ENCODE measurements at places on chromosomes 6 and 20.

GRCh38 chr6:161367472-161367871, 93.6 kb upstream of the AGPAT4 start:
- peak; percentile 31 for DNase-seq

DNA sequence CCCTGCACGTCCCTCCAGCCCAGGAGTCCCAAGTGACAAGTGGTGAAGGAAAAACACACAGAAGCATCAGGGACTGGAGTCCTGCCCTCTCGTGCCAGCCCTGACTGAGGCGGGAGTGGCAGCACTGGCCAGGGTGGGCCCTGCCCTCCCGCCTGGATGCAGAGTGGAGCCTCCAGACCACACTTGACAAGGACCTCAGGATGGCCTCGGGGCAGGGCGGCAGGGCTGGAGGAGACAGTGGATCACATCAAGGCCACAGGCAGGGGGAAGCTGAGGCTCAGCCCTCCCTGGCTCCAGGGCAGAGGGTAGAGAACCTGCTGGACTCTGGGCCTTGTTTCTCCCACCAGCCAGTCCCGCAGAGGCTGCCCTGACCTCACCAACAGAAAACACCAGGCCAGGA, 128.8 kb upstream of the CDH4 start:
- DNase-seq: no peak

DNA sequence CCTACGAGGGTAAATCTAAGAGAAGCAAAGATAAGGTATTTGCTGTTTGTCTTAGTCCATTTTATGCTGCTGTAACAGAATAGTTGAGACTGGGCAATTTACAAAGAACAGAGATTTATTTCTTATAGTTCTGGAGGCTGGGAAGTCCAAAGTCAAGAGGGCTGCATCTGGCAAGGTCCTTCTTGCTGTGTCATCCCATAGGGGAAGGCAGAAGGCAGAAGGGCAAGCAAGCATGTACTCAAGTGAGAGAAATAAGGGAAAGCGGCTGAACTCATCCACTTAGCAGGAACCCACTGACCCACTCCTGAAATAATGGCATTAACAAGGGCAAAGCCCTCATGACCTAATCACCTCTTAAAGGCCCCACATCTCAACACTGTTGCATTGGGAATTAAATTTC, 102.7 kb downstream of the AGPAT4 start:
- DNase-seq: no peak

GRCh38 chr6:1747531-1747930, 137.8 kb downstream of the FOXC1 start:
- DNase-seq: no peak

GRCh38 chr6:32175322-32175710, 568 bp downstream of the AGPAT1 start:
- no peak for DNase-seq

GRCh38 chr6:112040956-112041355, 12.9 kb upstream of the CCN6 start:
- no peak for DNase-seq

- no peak for DNase-seq
Observed at GRCh38 chr20:684676-685319, 9.2 kb upstream of the SCRT2 start.

GRCh38 chr6:139473731-139474130, 99.3 kb upstream of the CITED2 start:
- no peak for DNase-seq

- DNase-seq: no peak
Observed at GRCh38 chr6:93036835-93037234, 382.5 kb downstream of the EPHA7 start.

- DNase-seq: no peak
Observed at GRCh38 chr6:106446287-106446885, 85.9 kb downstream of the CRYBG1 start.

DNA sequence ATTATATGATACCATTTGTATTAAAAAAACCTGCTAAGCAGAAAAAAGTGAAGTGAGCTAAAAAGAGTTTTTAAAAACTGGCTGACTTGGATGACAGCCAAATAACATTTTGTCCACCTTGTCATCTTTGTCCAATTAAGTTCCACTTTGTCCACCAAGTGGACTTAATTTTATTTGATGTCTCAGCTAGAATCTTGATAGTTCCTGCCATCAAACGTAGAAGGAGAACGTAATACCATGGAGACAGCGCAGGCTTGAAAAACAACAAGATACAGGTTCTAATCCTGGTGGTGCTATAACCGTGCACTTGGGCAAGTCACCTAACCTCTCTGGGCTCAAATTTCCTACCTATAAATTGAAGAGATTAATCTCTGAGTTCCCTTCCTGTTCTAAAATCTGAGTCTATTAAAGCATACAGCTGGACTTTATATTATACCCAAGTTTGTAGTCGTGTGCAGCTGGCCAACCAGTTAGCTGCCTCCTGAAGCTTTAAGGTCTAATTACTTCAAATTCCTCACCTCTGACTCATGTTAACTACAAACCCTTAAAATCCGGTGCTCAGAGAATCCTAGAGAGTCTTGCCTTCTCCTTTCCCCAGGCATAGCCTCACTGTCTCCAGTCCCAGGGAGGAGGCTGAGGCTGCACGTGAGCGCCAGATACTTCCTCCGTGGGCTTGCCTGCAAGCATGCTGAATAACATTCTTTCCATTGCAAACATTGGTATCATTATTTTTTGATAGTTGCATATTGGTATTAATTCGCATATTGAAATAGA, 16.8 kb downstream of the TMEM244 start:
- DNase-seq: peak; percentile 88

DNA sequence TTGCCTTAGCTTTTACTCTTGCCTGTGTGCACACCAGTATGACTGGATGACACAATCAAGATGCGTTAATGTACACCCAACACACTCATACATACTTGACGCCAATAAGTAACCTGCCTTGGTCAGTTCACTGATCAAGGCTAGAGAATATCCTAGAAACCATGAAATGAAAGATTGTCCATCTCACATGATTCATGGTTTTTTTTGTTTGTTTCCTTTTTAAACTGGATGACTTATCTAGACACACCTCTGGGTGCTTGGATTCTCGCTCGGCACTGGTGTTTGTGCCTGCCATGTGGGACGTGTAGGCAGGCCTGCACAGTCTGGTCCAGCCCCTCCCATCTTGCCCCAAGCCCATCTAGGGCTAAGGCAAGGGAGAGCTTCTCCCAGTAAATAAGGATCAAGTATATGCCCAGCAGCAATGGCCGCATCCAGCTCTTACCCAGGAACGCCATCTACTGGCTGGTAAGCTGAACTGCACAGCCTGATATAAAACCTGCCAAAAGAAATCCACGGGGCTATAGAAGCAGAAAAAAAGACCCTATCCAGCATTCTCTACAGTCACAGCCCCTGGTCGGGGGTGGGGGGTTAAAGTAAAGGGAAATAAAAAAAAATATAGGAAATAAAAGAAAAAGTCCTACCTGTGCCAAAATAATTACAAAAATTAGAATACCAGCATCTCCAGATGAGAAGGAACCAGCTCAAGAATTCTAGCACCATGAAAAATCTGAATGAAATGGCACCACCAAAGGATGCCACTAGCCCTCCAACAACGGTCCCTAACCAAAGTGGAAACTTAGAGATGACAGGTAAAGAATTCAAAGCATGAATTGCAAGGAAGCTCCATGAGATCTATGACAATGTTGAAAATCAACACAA, 73.3 kb downstream of the OTOR start:
- DNase-seq: no peak

- no peak for DNase-seq
Observed at GRCh38 chr20:11219192-11219591, 545.4 kb upstream of the JAG1 start.

DNA sequence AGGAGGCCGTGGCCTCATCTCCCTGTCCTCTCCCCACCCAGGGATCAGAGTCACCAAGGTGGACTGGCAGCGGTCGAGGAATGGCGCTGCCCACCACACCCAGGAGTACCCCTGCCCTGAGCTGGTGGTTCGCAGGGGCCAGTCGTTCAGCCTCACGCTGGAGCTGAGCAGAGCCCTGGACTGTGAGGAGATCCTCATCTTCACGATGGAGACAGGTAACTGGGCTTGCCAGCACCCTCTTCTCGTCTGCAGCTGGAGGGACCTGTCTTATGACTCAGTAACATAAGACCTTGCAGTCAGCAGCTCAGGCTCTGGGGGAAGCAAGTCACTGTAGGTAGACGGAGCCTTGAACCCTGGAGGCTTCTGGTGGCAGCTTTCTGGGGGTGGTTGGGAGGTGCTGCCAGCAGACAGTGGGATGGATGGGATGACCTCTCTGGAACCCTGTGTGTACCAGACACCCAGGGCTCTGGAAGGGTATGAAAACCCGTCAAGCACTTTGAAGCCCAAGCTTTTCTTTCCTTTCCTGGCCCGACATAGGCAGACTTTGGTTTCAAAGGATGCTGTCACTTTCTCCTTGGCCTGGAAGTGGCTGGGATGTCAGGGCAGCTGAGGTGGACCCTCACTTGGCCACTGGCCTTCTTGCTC, 13.8 kb downstream of the TGM6 start:
- no peak for DNase-seq

DNA sequence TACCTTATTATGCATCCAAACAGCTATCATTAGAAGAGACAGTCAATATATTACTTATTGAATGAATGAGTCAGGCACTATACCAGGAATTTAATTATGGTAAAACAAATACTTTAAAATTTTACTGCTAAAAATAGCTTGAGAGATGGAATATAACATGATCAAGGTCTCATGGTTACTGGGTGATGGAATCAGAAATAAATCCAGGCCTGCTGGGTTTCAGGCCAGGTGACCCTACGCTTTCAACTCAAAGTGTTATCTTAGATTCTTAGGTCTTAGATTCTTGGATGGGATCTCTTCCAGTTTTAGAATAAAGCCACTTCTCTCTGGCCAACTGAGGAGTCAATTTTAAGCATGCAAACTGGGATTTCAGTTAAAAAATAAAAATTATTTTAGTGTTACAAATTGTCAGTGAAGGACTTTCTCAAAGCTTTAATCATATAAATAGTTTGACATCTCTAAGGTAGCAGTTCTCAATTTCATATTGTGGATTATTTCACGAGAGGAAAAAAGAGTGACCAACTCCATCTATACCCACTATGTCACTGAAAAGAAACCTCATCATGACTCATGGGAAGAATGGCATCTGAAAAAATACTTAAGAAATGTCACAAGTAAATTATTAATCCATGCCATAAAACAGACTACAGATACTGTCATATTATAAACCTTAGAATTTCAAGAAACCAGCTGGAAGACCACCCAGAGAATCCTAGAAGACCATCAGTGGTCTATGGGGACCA, 283.4 kb upstream of the RUNX2 start:
- no peak for DNase-seq

Data from retinal pigment epithelial cell (primary cell).